Myocyte (in vitro differentiated cells): ENCODE measurements at places on chromosomes 3 and 15.

DNA sequence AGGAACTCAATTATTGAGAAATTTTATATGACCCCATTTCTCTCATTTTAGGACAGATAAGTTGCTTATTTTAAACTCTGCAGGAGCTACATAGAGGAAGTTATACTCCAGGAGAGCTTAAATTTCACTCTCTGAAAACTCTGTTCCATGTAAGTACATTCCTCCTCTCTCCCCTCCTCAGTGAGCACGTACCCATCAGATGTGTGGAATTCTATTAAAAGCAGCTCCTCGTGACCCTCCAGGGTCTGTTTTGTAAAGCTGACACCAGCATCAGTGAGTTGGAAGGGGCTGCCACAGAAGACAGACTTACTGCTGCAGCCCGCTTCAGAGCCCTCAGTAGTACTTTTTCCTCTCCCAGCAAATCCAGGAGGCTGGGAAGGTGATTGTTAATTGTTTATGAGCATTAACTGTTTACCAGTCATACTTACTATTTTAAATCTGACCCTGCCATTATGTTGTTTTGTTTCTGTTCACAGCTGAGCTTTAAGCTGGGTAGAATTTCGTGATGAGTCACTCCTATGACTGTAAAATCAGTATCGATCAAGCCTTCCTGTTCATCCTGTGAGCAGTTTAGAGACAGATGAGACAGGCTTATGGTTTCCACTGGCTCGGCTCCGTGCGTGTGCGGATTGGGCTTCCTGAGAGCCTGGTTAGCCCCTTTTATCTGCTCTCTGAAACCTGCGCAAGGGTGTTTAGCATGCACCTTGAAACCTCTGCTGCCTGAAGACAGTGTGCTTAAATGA lies 20.4 kb downstream of the IGF1R start:
- DNase-seq, result peak; percentile 31

GRCh38 chr15:35757765-35758164 lies 211.8 kb upstream of the DPH6 start:
- no peak for DNase-seq

GRCh38 chr3:165383381-165383780 lies 187.2 kb upstream of the SLITRK3 start:
- DNase-seq, result no peak

GRCh38 chr3:14946236-14946635 lies 1.1 kb upstream of the NR2C2 start:
- no peak for DNase-seq

GRCh38 chr3:40382617-40382979 lies 4.4 kb upstream of the ENTPD3 start:
- no peak for DNase-seq

- no peak for DNase-seq
These were observed 67.4 kb downstream of the SNTN start for GRCh38 chr3:63719796-63720445.

DNA sequence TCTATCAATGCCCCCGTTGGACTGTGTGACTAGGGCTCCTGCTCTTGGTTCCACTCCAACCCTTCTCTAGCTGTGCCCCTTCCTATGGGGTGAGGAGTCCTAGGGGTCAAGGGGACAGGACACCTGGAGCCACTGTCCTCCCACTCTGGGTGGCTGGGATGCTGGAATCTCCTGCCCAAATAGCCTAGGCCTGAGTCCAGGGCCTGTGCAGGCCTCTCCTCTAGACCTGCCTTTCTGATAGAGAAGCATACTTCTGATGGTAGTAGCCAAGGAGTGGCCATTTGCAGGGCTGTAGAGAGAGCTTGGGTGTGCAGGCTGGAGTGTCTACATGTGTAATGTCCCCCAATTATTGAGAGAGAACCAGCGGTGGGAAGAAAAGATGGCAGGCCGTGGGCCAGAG lies 54.2 kb downstream of the ITGA11 start:
- DNase-seq, result no peak

GRCh38 chr15:57036352-57036751 lies 117.9 kb downstream of the TCF12 start:
- DNase-seq, result peak; percentile 28
